ENCODE measurements at places on chromosomes 12 and 14. TPM values are rescaled to one million over a fixed set of nuclear protein-coding genes. Genes with fewer than 3 reads are reported as not detected.

- DNase-seq = no peak
- H3K27ac ChIP-seq = no peak overlapping the region
- no peak overlapping the region for H3K4me3 ChIP-seq
- no peaks in the 10 kb centered on the region for H3K36me3 ChIP-seq
- peaks cover 1% of the 10 kb centered on the region for H3K4me1 ChIP-seq
Measured at GRCh38 chr12:130973906-130974305, 20.2 kb downstream of the ADGRD1 start.

- H3K4me3 ChIP-seq = no peak overlapping the region
- H3K27ac ChIP-seq = no peak overlapping the region
- H3K4me1 ChIP-seq = peaks cover 4% of the 10 kb centered on the region
- H3K36me3 ChIP-seq = no peaks in the 10 kb centered on the region
Measured at GRCh38 chr12:114665411-114666260, 18.3 kb downstream of the TBX3 start.

DNA sequence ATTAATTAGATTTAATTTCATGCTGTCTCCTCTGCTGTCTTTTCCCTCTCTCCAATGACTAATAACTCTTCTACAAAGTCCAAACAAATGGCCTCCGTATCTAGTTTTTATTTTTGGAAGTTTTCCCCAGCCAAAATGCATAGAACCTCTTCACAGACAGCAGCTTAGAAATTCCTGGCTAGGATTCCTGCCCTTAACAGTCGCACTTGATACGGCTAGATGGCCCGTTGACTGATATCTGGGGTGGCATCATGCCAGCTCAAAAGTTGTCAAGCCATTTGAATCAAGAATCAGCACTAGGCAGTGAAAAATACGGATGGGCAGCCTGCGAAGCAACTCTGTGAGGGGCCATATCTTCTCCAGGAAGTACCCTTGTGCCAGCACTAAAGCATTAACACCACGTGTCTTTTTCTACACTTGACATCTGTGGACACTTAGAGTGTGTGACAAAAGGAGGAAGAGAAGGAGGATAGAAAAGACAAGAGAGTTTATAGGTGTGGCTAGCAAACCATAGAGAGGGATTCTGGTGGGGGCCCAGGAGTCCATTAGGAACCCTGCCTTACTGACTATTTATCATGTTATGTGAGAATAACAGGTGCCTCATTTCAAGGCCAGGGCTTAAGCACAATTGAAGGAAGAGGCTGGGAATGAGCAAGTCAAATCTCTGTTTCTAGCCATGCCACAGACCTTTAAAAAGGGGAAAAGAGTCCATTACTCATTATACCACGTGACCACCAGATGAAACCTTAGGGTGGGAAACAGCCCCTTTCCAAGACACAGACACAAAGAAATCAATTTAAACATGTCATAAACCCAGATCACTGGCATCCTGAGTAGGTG, 39.2 kb upstream of the KRR1 start:
- H3K36me3 ChIP-seq = no peaks in the 10 kb centered on the region
- no peak for DNase-seq
- no peak overlapping the region for H3K27ac ChIP-seq
- H3K4me3 ChIP-seq = no peak overlapping the region
- H3K27me3 ChIP-seq = no peaks in the 10 kb centered on the region

- H3K4me3 ChIP-seq = no peak overlapping the region
- H3K36me3 ChIP-seq = no peaks in the 10 kb centered on the region
- no peak for DNase-seq
- H3K27me3 ChIP-seq = no peaks in the 10 kb centered on the region
- no peaks in the 10 kb centered on the region for H3K4me1 ChIP-seq
Measured at GRCh38 chr12:117427211-117427610, 65.8 kb upstream of the NOS1 start.

DNA sequence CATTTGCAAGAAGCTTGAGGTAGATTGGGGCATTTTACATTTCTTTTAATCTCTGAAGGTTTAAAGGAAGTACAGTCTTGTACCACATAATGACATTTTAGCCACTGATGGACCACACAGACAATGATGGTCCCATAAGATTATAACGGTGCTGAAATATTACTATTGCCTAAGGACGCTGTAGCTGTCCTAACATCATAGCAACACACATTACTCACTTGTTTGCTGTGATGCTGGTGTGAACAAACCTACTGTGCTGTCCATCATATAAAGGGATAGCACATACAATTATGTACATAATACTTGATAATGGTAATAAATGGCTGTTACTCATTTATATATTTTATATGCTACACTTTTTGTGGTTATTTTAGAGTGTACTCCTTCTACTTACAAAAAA, 127.1 kb upstream of the CPNE8 start:
- H3K27ac ChIP-seq = no peak overlapping the region
- H3K27me3 ChIP-seq = no peaks in the 10 kb centered on the region
- no peak for DNase-seq
- no peak overlapping the region for H3K4me3 ChIP-seq
- no peaks in the 10 kb centered on the region for H3K4me1 ChIP-seq

- no peak overlapping the region for H3K4me3 ChIP-seq
- H3K27me3 ChIP-seq = no peaks in the 10 kb centered on the region
- no peak for DNase-seq
- no peak overlapping the region for H3K27ac ChIP-seq
Measured at GRCh38 chr14:91205459-91205858, 39.0 kb downstream of the GPR68 start.

GRCh38 chr12:57816855-57817151, 1.7 kb downstream of the AVIL start:
- H3K27me3 ChIP-seq = no peaks in the 10 kb centered on the region
- peak; percentile 51 for DNase-seq
- peaks cover 17% of the 10 kb centered on the region for H3K4me1 ChIP-seq
- H3K4me3 ChIP-seq = no peak overlapping the region
- no peaks in the 10 kb centered on the region for H3K36me3 ChIP-seq

GRCh38 chr12:61095111-61095510, 1165.1 kb upstream of the USP15 start:
- no peak for DNase-seq
- H3K4me3 ChIP-seq = no peak overlapping the region
- no peaks in the 10 kb centered on the region for H3K4me1 ChIP-seq
- H3K36me3 ChIP-seq = no peaks in the 10 kb centered on the region

DNA sequence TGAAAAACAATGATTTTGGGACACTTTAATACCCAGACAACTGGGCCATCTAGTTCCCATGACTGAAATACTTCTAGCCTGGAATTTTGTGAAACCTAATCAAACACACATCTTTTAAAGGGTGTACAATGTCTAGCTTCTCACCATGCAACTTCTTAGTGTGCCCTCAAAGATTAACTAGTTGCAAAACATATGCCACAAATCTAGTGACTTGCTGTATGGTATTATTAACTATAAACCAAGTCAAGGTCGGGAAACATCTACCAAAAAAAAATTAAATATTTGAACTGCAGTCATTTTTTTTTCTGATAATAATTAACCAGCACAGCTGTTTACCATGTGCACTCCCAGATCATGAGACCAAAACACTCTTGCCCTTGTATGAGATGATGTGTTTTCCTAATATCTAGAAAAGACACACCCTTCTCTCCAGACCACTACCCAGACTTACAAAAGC, 171.8 kb upstream of the FOXN3 start:
- H3K4me3 ChIP-seq = no peak overlapping the region
- H3K36me3 ChIP-seq = no peaks in the 10 kb centered on the region
- H3K27ac ChIP-seq = no peak overlapping the region
- H3K4me1 ChIP-seq = peaks cover 4% of the 10 kb centered on the region

GSC gene
- not detected for total RNA-seq

GPRC5A gene
- total RNA-seq = 71.5 TPM

PKP2 gene
- 63.6 TPM for total RNA-seq

AKT1 gene
- total RNA-seq = 95.4 TPM
